ENCODE measurements at places on chromosomes 5 and 9. TPM values are rescaled to one million over a fixed set of nuclear protein-coding genes. Genes with fewer than 3 reads are reported as not detected.

GRCh38 chr5:31990701-31991110 is 183.4 kb downstream of the GOLPH3 start:
- no peak for DNase-seq

DNA sequence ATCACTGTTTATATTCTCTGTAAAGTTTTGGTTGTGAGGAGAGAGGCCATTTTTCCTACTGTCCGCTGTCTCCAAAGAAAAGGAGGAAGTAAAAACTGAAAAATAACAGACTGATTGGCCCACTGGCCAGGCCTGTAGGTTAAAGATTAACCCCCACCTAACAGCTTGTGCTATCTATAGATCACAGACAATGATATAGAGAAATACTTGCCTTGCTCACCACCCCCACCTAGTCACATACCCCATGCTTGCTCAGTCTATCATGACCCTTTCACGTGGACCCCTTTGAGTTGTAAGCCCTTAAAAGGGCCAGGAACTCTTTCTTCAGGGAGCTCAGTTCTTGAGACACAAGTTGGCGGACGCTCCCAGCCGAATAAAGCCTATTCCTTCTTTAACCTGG is 357.4 kb downstream of the PRDM9 start:
- no peak for DNase-seq

ESM1 gene
- total RNA-seq = 188 TPM

IFNA21 gene
- not detected for total RNA-seq

TXNDC8 gene
- total RNA-seq = not detected

KLF9 gene
- 23.7 TPM for total RNA-seq
